ENCODE measurements at places on chromosomes 7 and 10. TPM values are rescaled to one million over a fixed set of nuclear protein-coding genes. Genes with fewer than 3 reads are reported as not detected.

SLC29A4 gene
- total RNA-seq: 3.7 TPM

PTPRE gene
- total RNA-seq: 33.0 TPM

CPA2 gene
- total RNA-seq: not detected

ING3 gene
- total RNA-seq: 21.7 TPM

TRPV5 gene
- not detected for total RNA-seq

TMEM196 gene
- 0.31 TPM for total RNA-seq

NPY4R2 gene
- not detected for total RNA-seq

PBLD gene
- total RNA-seq: 13.9 TPM

SFMBT2 gene
- total RNA-seq: 20.3 TPM

SPDYE6 gene
- total RNA-seq: not detected

DNA sequence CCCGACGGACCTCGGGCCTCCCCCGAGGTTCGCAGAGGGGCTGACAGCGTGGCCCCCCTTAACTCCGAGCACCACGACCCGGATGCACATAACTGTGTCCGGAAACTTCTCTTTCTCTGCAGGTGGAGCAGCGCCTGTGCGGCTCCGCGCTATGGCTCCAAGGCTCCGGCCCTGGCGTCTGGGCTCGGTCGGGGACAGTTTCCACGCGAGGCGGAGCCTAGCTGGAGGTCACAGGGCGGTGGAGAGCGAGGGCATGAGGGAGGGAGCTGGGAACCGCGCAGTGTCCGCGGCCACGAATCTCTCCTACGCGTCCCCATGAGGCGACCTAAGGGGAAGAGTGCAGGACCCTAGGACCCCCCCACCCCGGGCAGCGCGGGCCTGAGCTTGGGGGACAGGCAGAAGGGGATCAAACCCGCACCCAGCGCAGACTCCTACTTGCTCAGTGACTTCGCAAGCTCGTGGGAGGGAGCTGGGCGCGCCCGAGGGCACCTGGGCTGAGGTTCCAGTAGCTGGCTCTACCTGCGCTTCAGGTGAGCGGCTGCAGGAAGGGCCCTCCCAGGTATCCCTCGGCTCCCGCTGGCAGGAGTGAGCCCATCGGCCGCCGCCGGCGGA lies 8.6 kb upstream of the MNX1 start:
- no peak for DNase-seq

- no peak for DNase-seq
These were observed 9.2 kb downstream of the LHPP start for GRCh38 chr10:124470544-124471434.

DNA sequence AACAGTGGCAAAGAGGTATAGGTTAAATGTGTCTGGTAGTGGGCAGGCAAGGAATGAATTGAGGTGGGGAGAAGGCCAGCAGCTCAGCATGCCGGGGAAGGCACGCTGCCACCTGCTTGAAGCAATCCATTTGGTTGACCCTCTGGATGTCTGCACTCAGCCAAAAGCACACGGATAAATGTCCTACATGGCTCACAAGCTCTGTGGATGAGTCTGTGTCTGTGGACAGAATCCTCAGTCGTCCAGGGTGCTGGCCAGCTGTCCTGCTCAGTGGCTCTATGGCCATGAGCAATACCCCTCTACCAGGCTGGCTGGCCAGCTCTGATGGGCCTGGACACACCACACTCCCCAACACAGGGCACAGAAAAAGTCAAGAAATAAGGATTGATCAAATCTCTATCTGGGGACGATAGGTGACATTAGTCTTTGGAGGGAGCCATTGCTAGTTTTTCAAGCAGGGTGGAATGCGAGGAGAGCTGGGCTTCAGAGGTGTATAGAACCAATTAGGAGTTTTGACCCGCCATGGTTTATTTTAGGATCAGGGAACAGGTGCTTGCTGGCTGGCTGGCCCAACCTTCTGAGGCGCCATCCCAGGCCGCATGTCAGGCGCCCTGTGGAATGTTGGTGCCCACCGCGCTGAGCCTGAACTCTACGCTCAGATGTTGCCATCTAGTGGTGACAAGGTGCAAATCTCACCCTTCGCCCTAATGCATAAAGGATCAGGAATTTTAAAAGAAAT lies 493.4 kb downstream of the TNS3 start:
- DNase-seq: peak; percentile 58

- no peak for DNase-seq
These were observed 93.7 kb downstream of the MYL10 start for GRCh38 chr7:101535351-101535751.

DNA sequence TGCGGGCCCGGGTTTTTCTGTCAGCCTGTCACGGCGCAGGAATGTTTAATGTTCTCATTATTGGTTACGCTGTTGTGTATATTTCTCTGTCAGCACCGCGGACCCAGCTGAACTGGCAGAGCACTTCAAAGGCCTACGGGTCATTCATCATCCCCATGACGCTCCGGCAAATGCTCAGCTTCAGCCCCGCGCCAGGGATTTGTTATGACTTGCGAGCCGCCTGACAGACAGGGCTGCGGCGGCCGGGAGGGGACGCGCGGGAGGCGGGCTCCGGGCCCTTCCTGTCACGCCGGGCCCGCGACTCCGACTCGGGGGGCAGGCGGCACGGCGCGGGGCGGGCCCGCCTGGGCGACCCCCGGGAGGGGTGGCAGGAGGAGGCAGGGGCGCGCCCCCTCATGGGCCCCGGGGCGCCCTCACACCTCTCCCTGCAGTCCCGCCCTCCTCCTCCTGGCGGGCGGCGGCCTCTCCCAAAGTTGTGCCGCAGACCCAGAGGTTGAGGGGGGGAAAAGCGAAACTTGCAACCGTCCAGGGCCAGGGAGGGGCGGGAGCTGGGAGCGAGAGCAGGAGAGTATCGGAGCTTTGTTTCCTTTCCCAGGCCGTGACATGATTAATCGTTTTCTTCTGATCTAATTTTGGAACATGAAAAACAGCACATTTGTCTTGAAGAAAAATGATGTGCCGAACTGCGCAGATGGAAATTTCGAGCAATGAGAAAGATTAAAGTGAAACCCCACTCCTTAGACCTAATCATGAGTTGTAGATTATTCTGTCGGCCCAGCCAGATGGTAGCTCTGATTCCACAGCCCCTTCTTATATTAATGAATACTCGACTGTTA lies 59.3 kb upstream of the COMTD1 start:
- DNase-seq: peak; percentile 89

DNA sequence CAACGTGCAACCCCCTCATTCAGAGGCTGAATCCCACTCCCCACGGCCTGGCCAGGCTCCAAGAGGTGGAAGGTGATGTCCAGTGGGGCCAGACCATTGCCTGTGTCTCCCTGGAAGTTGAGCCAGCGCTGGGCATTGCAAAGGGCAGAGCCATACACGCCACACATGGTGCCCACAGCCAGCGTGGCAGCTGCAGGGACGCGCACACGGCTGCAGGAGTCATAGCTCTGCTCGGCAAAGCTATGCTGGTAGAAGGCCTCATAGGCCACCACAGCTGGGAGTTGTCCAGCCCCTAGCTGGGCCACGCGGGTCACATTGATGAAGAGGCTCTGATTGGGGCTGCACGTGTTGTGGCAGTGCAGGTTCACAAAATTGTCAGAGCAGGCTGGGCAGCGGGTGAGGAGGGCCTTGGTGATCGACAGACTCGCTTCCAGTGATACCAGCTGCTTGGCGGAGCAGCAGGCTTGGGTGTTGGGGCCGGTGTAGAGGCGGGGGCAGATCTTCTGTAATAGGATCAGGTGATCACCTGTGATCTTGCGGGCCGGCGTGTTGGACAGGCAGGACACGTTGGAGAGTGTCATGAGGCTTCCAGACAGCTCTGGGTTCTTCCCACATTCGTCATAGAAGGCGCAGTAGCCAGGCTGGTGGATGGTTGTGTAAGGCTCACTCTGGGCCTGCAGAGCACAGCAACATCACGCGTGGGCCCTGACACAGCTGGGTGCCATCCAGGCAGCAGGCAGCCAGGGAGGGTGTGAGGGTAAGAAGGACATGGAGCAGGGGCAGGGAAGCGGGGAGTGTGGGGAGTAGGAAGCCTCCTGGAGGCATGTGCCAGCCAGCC lies 1.2 kb downstream of the NPC1L1 start:
- no peak for DNase-seq

DNA sequence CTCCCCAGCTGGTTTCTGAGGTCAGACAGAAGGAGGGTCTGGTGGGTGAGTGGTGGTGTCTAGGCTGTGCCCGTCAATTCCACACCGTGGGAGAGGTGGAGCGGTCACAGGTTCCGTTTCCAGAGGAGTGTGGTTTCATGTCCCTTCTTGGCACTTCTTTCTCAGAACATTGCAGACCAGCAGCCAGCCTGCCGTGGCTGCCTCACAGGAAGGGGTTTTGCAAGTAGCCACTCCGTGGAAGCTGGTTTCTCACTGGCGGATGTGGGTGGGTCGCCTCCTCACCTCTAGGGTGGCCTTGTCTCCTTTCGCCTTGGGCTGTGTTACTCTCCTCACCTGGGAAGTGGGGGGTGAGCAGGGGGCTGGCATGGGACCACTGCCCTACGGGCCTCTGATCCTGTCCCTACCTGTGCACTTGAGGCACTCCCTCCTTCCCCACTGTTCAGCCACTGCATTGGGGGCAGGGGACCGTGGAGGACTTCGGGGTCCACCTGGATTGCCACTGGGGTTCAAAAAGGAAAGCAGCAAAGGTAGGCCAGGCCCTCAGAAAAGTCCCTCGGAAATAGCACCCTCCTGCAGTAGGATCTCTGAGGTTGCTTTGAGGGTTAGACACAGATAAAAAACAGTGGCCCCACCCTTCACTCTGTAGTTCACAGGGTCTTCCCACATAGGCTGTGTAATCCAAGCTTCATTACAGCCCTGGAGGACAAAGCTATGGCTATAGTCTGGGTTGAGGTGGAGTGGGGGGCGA lies 33.9 kb downstream of the TSPAN14 start:
- DNase-seq: no peak

DNA sequence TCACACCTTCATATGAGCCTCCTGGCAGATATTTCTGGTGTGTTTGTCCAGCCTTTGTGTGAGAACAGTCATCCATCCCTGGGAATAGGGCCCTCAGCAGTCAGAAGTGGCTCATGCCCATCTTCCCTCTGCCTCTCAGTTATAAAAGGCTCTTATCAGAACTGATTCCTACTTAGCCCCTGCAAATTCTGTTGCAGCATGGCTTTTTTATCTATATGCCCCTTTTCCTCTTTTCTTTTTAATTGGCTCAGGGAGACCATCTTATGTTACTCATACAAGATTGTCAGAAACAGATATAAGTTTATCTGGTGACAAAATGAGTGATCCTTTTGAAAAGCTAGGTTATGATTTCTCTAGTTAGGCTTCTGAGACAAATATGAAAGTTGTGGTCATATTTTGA lies 194.1 kb downstream of the CREB5 start:
- no peak for DNase-seq

DNA sequence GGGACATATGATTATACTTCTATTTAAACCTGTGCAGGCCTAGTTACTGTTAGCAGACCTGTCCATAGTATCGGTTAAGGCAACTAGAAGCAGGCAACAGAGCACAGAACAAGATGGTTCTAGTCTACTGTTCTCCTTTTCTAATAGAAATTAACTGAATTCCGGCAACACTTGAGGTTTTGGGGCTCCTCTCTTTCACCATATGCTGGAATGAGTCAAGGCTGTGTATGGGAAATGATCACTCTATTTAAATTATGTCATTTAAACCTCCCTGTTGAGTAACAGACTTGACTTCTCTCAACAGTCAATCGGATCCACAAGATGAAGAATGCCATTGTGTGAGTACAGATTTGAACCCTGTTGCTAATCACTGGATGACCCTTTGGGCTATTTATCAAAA lies 6.2 kb upstream of the OTUD1 start:
- no peak for DNase-seq

GRCh38 chr7:122337011-122337410 lies 32.5 kb upstream of the FEZF1 start:
- no peak for DNase-seq

GRCh38 chr7:16773326-16773725 lies 19.8 kb downstream of the TSPAN13 start:
- DNase-seq: no peak

GRCh38 chr10:42962110-42962901 lies 114.6 kb upstream of the RET start:
- DNase-seq: peak; percentile 42

GRCh38 chr7:72190919-72191318 lies 221.2 kb downstream of the CALN1 start:
- DNase-seq: no peak

- DNase-seq: no peak
These were observed 2.4 kb upstream of the SERPINE1 start for GRCh38 chr7:101124376-101125056.

DNA sequence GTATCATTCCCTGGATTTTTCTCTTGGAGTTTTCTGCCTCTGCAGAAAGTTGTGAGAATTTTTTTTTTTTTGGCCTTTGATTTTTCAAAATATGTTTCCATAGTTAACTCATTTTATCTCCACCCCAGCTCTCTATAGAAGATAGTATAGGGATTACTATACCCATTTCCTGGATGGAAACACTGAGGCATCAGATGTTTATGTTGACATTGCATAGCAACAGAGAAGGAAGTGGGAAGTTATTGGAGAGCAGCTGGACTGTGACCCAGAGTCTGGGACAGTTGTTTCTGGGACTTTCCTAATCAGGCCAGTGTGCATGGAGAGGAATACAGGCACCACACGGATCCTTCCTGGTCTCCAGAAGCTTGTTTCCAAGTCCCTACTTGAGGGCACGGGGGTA lies 158.0 kb downstream of the CDH23 start:
- DNase-seq: no peak

- DNase-seq: no peak
These were observed 13.6 kb upstream of the GHRHR start for GRCh38 chr7:30950197-30950596.

DNA sequence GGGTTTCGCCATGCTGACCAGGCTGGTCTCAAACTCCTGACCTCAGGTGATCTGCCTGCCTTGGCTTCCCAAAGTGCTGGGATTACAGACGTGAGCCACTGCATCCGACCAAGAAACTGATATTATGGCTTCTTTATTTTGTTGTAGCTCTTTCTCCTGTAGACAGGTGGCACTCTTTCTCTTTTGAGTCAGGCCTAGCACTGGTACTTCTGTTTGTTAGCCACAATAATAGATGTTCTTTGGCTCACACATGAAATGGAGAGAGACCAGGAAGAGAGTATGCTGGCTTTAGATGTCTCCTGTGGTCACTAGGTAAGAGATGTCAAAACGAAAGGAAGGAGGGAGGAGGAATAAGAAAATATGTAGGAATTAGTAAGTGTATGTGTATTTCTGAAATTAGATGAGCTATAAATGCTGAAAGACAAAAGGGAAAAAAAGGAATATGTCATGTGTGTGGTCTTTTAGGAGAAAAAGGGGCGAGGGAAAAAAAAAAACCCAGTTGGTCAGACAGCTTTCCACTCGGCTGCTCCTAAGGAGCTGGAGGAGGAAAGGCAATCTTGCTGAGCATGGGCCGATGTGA lies 78.7 kb downstream of the CLEC2L start:
- no peak for DNase-seq

GRCh38 chr10:70558295-70558694 lies 44.2 kb downstream of the PRF1 start:
- no peak for DNase-seq

DNA sequence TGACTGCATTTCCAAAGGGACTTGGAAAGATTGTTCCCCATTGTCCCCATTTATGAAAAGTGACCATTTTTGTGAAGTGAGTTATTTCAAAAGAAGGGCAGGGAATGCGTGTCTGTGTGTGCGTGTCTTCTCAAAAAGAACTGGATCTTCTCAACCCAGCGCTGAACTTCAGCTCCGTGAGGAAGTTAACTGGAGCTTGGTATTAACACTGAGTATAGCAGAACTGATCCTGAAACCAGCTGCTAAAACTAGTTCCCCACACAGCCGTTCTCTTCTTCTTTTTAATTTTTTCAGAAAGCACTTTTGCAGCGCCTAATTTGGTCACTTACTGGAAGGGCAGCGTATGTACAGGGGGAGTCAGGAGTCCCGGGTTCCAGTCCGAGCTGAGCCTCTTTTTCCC lies 45.8 kb upstream of the PLEKHA1 start:
- no peak for DNase-seq

- DNase-seq: no peak
These were observed 82.5 kb downstream of the TMEM168 start for GRCh38 chr7:112707655-112708054.

Measured in ureter (tissue), 1 donor.